Stomach (tissue), 19 donors: ENCODE measurements at places on chromosomes 1 and 21. TPM values are rescaled to one million over a fixed set of nuclear protein-coding genes. Genes with fewer than 3 reads are reported as not detected.

DNA sequence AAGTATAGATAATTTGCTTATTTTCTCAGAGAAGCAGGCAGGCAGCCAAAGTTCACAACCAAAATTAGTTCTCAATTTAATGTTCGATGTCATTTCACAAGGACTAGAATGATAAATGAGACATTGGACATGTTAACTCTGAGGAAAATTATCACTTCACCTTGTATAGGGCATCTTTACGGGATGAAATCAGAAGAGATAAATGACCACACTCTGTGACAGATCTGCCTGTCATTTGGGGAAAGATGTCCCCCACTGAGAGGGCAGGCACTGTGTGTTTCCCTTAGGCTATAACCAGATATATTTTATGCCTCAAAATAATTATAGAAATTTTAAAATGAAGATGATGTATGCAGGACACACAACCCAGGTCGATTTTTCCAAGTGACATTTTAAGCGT, 642.9 kb downstream of the BRINP3 start:
- no peak for DNase-seq

DNA sequence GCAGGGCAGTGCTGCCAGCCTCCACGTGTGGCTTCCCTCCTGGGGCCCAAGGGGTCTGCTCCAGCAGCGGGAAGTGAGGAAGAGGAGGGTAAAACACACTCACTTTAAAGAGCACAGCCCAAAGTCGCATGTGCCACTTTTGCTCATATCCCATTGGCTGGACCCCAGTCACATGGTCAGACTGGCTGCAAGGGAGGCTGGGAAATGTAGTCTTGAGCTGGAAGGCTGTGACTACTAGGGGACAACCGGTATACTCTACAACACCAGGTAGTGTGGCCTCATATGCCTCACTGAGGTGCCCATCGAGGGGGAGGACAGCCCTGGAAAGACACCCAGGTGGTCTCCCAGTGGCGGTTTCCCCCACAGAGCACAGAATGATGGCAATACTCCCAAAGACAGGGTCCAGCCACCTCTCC, 45.2 kb downstream of the CAMK2N1 start:
- DNase-seq: peak; percentile 28

- DNase-seq: no peak
These were observed 147.3 kb upstream of the CD34 start for GRCh38 chr1:208058267-208058666.

Gene DNASE2B
- polyA plus RNA-seq: 0.25 TPM

- DNase-seq: peak; percentile 82
These were observed 128.0 kb downstream of the SETD4 start for GRCh38 chr21:35932232-35932911.

Gene RAB3B
- polyA plus RNA-seq: 0.13 TPM

- peak; percentile 87 for DNase-seq
These were observed 47.0 kb downstream of the CYP2J2 start for GRCh38 chr1:59879574-59879973.

DNA sequence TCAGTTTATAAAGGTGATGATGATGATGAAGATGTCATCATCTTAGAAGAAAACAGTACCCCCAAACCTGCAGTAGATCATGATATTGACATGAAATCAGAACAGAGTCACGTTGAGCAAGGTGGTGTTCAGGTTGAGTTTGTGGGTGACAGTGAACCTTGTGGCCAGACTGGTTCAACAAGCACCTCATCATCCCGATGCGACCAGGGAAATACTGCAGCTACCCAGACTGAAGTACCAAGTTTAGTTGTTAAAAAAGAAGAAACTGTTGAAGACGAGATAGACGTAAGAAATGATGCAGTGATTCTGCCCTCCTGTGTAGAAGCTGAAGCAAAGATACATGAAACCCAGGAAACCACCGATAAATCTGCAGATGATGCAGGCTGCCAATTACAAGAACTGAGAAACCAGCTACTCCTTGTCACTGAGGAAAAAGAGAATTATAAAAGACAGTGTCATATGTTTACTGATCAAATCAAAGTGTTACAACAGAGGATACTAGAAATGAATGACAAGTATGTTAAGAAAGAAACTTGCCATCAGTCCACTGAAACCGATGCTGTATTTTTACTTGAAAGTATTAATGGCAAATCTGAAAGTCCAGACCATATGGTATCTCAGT, 16.0 kb upstream of the CHAF1B start:
- no peak for DNase-seq

DNA sequence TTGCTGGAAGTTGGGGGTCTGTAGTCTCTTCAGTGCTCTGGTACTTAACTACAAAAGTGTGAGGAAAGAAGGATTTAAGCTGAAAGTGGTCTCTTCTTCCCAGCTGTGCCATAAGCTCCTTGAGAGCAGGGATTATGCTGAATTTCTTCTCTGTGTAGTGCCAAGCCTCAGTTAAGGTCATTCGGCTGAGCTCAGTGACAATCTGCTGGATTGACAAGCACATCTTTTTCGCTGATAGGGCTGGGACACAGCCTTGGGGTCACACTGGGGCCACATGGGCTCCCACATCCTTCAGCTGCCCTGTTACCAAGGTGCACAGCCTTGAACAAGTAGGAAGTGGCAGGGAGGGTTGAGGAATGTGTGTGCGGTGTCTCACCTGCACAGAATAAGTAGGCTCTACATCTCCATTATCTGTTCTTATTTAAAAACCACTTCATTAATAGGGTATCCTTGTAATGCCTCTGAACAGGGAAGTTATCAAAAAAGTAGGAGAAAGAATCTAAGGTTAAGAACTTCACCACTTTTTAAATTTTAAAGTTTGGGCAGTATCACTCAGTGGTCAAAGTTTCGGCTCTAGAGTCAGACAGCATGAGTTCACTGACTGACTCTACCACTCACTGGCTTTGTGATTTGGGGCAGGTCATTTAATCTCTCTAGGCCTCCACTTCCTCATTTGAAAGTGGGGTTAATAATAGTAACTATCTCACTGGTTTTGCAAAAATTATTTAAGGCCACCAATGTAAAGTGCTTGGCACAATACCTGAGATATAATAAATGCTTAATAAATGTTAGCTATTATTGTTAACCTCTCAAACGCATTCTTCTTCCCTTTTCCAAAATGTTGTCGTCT, 10.3 kb downstream of the ZBTB40 start:
- no peak for DNase-seq

Gene AGT
- polyA plus RNA-seq: 8.1 TPM

- DNase-seq: peak; percentile 77
These were observed 20.9 kb downstream of the ZBTB40 start for GRCh38 chr1:22472596-22472995.

GRCh38 chr1:158007667-158008386, 14.4 kb downstream of the KIRREL1 start:
- no peak for DNase-seq
